ENCODE measurements at places on chromosomes 3 and 15. TPM values are rescaled to one million over a fixed set of nuclear protein-coding genes. Genes with fewer than 3 reads are reported as not detected.

- DNase-seq, result no peak
These were observed 429.7 kb downstream of the RAP2B start for GRCh38 chr3:153591561-153592245.

- DNase-seq, result no peak
These were observed 16.5 kb upstream of the PLOD2 start for GRCh38 chr3:146177519-146177918.

GRCh38 chr15:69855258-69856000, 242.3 kb downstream of the TLE3 start:
- no peak for DNase-seq

GRCh38 chr3:32457971-32458471, 44.6 kb downstream of the CMTM6 start:
- no peak for DNase-seq

GRCh38 chr3:122957707-122958689, 69.6 kb downstream of the SEMA5B start:
- DNase-seq, result no peak

DNA sequence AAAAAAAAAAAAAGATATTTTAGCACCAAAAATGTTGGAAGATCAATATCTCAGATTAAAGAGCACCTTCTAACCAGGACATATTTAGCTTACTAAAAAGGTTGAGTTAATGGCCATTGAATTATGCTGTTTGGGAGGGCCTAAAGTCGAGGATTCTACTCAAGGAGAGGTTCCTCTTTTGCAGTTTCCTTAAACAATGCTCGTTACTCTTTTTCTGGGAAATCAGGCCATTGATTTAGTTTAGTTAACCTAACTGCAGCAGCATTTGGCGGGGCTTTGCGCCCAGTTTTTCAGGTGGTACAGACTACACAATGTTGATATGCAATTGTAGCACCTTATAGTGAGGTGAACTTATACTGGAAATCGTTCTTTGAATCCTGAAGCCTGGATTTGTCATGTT, 6.8 kb downstream of the ABHD2 start:
- no peak for DNase-seq

- DNase-seq, result no peak
These were observed 5.5 kb downstream of the CPLX3 start for GRCh38 chr15:74831813-74832495.

- DNase-seq, result no peak
These were observed 779.0 kb downstream of the SQOR start for GRCh38 chr15:46413799-46414198.

DNA sequence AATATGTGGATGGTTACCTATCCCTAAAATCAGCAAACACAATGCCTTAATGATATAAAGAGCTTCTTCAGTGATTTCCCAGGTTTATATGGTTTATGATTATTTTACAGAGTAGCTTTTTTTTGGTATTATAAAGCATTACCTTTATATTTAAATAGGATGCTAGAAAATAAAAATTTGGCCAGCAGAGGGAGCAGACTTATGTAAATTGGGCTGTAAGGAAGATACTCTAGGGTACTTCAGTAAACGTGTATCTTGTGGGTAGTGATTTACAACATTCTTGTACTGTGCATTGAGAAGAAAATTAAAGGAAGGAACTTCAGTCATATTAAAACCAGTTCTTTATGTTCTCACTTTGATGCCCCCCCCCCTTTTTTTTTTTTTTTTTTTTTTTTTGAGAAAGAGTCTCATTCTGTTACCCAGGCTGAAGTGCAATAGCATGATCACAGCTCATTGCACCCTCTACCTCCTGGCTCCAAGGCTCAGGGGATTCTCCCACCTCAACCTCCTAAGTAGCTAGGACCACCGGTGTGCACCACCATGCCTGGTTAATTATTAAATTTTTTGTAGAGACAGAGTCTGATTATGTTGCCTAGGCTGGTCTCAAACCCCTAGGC, 167.9 kb downstream of the BBX start:
- peak; percentile 73 for DNase-seq

DNA sequence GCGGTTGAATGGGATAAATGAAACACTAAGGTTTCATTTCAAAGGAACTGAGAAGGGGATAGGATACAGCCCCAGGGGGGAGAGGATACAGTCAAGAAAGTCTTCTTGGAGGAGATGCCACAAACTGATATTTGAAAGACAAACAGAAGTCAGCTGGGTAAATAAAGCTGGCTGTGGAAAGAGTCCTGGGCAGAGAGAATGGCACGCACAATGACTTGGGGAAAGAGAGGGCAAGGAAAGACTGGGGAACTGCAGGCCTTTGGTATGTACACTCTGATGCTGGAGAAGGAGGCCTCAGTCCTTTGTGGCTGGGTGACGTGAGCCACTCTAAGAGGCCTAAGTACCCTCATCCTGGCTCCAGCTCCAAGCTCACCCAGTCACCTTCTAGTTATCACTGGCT, 45.2 kb upstream of the LMCD1 start:
- no peak for DNase-seq

DNA sequence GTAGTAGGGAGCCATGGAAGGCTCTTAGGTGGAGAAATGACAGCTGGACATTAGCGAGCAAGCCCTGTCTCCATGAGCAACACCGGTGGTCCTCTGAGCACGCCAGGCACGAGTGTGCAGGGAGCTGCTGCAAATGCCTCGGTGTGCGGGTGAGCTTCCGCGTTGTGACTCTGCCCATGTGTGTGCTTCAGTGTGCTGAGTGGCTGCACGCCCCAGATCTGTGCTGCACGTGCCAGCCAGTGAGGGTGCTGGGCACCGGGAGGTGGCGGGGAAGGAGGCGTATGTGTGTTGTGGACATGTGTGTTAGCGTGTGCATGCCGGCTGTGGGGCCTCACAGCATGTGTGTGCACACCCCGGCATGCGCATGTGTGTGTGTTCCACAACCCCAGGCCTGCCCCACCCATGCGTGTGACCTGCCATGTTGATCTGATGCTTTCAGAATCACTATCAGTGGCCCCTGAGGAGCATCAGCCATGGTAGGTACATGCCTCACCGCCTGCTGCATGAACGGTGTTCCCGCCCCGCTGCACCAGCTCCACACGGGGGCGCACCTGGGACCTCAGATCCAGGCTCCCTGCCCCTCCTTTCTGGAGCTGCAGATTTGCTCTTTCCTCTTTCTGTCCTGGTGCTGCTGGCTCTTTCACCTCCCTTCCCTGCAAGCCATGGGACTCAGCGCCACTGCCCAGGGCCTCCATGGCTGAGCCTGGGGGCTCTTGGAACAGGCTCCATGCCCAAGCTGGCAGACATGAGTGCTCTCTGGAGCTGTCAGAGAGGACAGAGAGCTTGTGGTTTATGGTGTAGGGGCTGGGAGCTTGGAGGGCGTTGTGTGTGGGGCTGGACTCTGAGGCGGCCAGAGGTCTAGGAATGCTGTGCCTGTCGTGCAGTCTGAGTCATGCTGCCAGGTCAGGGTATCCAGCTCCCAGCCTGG, 169.4 kb downstream of the TBC1D2B start:
- peak; percentile 77 for DNase-seq

DNA sequence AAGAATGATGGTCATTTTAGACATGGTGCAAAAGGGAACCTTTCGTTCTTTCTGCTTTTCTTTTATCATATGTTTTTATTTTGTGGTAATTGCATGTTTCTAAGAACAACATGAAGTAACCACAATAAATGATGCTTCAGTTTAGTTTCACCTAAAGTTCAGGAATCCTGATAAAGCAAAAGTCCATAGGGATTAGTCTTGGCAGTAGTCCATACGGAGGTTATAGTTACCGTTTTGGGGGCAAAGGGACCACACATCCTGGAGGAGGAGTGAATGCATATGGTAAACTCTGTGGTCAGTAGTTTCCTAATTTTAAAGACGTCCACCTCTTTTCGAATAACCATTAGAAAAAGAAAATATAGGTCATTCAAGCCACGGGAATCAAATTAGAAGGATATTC, 141.5 kb downstream of the MCTP2 start:
- no peak for DNase-seq

- no peak for DNase-seq
These were observed 90.6 kb upstream of the GADL1 start for GRCh38 chr3:30984855-30985749.

GRCh38 chr15:40693904-40694687, 878 bp upstream of the RAD51 start:
- no peak for DNase-seq

DNA sequence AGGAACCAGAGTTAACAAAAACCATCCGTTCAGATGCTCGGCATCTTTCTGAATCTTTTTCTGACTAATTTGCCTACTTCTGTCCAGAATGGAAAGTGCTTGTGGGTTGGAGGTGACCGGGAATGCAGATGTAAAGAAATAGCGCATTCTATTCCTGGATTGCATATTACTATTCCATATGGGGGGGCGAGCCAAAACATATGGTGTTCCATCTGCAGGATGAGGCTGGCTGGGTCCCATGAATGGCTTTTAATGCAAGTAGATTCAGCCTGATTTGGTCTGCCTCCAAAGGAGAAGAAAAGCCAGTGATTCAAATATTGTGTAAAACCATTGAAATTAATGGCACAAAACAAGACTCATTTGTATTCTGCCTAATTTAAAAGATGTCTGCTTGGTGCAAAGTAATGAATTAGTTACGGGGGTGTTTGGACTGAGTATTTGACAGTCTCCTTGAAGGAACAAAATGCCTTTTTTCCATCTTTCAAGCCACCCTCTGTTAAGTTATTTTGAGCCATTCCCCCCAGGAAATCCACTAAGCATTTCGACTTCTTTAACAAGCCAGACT, 99.0 kb downstream of the ST8SIA2 start:
- DNase-seq, result no peak

GRCh38 chr15:50116477-50116876, 2.6 kb downstream of the ATP8B4 start:
- DNase-seq, result peak; percentile 55

GRCh38 chr3:194886836-194887235, 201.2 kb downstream of the FAM43A start:
- no peak for DNase-seq

DNA sequence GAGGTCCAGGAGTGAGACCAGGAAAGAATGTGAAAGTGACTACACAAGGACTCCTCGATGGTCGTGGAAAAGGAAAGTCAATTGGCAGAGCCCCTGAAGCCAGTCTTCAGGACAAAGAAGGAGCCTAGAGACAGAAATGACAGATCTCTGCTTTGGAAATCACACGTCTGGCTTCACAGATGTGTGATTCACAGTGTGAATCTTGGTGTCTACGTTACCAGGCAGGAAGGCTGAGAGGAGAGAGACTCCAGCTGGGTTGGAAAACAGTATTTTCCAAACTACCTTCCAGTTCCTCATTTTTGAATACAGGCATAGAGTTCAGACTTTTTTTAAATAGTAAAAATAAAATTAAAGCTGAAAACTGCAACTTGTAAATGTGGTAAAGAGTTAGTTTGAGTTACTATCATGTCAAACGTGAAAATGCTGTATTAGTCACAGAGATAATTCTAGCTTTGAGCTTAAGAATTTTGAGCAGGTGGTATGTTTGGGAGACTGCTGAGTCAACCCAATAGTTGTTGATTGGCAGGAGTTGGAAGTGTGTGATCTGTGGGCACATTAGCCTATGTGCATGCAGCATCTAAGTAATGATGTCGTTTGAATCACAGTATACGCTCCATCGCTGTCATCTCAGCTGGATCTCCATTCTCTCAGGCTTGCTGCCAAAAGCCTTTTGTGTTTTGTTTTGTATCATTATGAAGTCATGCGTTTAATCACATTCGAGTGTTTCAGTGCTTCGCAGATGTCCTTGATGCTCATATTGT, 6.0 kb downstream of the CCR2 start:
- DNase-seq, result no peak

DNA sequence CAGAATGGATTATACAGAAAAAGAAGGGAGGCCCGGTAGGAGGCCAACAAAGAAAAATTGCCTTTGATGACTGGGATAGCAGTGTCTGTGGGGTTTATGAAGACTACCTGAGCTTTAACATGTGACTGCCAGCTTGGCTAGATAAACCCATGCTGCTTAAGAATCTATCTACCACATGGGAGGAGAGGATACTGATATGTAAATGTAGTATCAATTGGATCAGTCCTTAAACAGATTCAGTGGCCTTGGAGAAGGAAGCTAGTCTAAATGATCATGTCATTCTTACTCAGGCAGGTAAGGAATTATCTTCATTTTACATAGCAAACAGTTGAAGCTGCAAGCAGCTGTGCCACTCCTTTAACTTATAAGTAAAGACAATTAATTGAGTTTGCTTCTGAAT, 50.0 kb upstream of the SYNPR start:
- DNase-seq, result no peak

DNA sequence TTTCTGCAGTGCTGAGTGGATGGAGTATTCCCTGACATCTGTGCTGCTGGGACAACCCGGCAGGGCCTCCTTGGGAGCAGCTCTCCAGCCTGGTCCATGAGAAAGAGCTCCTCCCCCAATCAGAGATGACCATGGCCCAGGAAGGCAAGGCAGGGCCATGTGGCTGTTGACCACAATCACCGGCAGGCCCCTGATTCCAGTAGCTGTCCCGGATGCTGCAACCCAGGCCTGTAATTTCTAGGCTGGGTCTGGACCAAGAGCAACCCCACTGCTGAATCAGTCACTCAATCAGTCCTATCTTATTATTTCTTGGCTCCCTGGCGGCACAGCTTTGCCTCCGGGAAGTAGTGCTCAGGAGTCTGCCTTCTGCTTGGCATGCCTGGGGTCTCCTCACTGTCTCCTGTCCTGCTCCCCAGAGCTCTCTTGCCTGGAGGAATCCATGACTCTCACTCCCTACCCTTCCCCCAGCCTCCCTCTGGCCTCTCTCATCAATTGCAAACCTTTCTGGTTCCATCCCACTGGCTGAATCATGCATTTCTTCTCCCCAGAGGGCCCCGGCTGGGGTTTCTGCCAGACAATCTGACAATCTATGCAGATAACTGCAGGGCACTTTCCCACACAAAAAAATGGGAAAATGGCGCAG, 32.6 kb upstream of the ITGA11 start:
- no peak for DNase-seq

Gene CD86
- not detected for total RNA-seq

Gene VWA5B2
- not detected for total RNA-seq

Gene IGSF11
- 66.5 TPM for total RNA-seq

Gene ETFA
- 159 TPM for total RNA-seq

Gene SLC9C1
- 0.64 TPM for total RNA-seq

Gene MST1R
- total RNA-seq, result not detected

Gene FBXO40
- 0.08 TPM for total RNA-seq

Gene TUSC2
- total RNA-seq, result 32.4 TPM

Gene ZBED2
- total RNA-seq, result not detected

Gene LYZL4
- total RNA-seq, result not detected

Gene TCAIM
- total RNA-seq, result 33.5 TPM

Gene GOLGA6A
- not detected for total RNA-seq

Gene TMPRSS7
- total RNA-seq, result not detected

Gene POPDC2
- 0.08 TPM for total RNA-seq
